NCI-H510A (cell line): ENCODE measurements at places on chromosomes 7 and 10.
A peak's percentile ranks its signal among the peaks of the same experiment; 100 is the strongest.

- peak; percentile 72 for DNase-seq
Observed at GRCh38 chr10:120819366-120819765, 31.8 kb upstream of the WDR11 start.

- DNase-seq: no peak
Observed at GRCh38 chr7:107551936-107552335, 11.8 kb downstream of the COG5 start.

GRCh38 chr7:113915956-113916355 lies 2.9 kb downstream of the PPP1R3A start:
- DNase-seq: no peak

GRCh38 chr7:44072364-44073231 lies 7.2 kb upstream of the PGAM2 start:
- peak; percentile 10 for DNase-seq

GRCh38 chr10:123854003-123854402 lies 37.6 kb downstream of the CPXM2 start:
- DNase-seq: no peak

- DNase-seq: no peak
Observed at GRCh38 chr7:84088802-84089201, 105.8 kb downstream of the SEMA3A start.

- DNase-seq: no peak
Observed at GRCh38 chr10:8312079-8312478, 257.6 kb downstream of the GATA3 start.

- peak; percentile 39 for DNase-seq
Observed at GRCh38 chr7:24820730-24821044, 63.4 kb upstream of the GSDME start.
